ENCODE measurements at places on chromosomes 7 and 10.

DNA sequence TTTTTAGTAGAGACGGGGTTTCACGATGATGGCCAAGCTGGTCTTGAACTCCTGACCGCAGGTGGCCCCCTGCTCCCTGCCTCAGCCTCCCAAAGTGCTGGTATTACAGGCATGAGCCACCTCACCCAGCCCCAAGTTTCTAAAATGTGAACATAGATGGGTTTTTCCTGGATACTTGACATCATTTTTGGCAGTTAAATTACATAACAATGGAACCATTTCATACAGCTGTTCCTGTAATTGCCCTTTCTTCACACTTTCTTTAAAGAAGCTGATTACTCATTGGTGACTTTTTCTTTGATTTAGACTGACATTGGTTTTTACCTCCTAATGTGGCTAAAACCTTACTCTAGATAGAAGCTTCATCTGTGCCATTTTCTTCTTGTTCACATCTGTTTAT, 5.9 kb downstream of the ZKSCAN1 start:
- DNase-seq: no peak

DNA sequence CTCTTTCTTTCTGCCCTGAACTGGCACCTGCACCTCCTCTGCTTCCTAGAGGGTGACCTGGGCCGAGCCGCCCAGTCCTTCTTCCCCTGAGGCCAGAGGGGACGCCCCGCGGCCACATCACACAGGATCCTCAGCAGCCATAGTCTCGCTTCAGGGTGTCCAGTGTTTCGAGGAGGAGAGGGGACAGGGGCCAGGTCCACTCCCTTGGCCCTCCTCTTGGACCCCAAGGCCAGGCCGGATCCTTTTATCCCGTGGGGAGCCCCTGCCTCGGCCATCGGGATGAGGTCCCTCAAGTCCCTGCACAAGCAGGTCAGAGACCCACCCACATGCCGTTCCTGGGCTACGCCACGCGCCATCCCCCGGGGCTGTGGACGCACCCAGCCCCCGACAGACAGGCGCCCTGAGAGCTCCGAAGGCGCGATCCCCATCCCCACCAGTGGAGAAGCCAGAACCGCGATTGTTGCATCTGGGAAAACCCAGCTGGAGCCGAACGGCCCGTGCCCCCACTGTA, 3.6 kb downstream of the BHLHA15 start:
- no peak for DNase-seq

- DNase-seq: no peak
These were observed 128.6 kb upstream of the SLC26A5 start for GRCh38 chr7:103574576-103574975.

- DNase-seq: no peak
These were observed 5.9 kb upstream of the GDF10 start for GRCh38 chr10:47294057-47294456.

- DNase-seq: no peak
These were observed 130.0 kb downstream of the TES start for GRCh38 chr7:116340201-116340847.

DNA sequence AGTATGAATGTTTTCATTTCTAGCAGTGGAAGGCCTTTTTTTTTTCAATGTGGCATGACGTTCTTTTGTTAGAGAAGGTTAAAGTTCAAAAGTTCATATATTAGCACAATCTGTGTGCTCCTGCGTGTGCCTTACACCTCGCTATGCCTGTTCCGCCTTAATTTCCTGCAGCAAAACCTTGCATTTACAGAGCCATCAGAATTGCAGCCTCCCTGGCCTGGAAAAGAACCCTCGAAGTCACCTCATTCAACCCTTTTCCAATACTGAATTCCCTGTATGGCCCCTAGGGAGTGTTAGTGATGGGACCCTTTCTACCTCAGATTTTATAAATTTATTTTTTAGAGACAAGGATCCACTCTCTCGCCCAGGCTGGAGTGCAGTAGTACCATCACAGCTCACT, 103.5 kb upstream of the ZNF438 start:
- DNase-seq: no peak

DNA sequence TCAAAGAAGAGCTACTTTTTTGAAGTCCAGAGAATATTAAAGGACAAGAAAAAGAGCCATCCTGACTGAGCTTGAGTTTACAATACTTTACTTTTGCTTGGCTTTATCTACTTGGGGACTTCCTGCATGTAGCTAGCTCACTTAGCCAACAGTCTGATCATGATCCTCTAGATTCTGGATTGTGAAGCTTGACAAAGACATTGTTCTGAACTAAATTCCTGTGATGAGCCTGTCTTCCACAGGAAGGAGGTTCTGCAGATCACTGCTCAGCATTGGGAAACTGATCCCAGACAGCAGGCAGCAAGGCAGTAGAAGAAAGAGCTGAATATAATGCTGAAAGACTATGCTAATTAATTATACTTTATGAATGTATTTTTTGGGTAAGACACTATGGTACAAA, 296.4 kb downstream of the DGKB start:
- peak; percentile 2 for DNase-seq

DNA sequence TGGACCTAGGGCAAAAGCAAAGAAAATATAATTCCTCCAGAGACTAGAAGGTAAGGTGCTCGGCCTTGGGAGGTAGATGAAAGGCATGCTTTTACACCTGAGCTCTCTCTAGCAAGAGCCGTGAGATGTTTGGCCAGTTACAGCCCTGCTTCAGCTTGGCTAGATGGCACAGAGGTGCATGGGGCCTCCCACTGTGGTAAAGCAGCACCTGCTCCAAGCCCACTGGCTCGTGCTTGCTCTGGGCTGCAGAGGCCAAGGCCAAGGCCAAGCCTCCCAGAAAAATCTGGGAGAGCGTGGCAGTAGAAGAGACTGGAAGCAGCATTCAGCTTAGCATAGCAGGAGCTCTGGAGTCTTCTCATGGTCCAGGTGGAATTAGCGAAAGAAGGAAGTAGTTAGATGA, 31.0 kb upstream of the OPALIN start:
- no peak for DNase-seq

GRCh38 chr10:78532480-78533042, 498.9 kb downstream of the RPS24 start:
- DNase-seq: no peak

DNA sequence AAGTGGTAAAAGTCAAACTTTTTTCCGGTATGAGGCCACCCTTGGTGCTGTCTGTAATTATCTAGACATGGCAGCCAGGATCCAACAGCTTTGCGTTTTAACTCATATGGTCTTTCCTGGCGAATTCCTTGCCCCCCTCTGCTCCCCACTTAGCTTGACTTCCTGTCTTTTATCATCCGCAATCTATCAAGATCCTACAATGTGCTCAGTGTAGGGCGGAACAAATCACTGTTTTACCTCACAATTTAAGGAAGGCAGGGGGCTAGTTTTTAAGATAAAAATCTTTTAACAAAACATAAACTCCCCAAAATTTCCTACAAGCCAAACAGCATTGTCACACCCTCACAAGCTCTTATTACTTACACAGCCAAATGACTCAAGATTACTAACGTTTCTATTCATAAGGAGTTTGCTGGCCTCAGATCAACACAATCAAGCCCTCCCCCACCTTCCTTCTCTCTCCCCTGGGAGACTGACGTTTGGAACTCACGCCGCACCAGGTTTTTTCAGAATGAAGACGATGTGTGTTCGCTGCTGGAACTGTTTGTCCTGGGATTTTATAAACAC, 1.3 kb upstream of the CDK14 start:
- peak; percentile 80 for DNase-seq

GRCh38 chr7:157874870-157875229, 538.0 kb downstream of the DNAJB6 start:
- no peak for DNase-seq

- no peak for DNase-seq
These were observed 169.3 kb downstream of the SH3PXD2A start for GRCh38 chr10:103685880-103686669.

GRCh38 chr7:121139427-121139826, 150.9 kb downstream of the CPED1 start:
- no peak for DNase-seq

DNA sequence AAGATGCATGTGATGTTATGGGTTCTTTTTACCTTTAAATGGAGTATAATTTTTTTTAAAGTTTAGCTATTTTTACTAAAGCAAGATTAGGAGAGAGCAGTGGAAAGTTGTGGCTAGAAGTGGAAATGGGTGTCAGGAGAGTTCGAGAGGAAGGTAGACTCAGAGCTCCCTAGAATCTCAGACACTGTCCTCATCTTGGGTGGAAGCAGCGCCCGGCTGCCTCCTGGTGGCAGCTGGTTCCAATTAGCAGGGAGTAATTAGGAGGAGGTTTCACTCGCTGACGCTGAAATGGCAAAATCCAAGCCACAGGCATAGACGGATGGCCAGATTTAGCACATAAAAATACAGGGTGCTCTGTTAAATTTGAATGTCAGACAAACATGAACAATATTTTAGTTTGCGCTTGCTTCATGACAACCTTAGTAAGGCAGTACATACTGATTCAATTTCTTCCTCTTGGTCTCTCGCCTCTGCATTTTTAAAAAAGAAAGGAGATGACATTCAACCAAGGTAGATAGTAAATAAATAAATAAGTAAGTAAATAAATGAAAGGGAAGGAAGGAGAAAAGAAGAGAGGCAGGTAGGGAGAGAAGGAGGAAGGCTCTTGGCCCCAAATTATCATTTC, 58.5 kb downstream of the LGI1 start:
- no peak for DNase-seq

DNA sequence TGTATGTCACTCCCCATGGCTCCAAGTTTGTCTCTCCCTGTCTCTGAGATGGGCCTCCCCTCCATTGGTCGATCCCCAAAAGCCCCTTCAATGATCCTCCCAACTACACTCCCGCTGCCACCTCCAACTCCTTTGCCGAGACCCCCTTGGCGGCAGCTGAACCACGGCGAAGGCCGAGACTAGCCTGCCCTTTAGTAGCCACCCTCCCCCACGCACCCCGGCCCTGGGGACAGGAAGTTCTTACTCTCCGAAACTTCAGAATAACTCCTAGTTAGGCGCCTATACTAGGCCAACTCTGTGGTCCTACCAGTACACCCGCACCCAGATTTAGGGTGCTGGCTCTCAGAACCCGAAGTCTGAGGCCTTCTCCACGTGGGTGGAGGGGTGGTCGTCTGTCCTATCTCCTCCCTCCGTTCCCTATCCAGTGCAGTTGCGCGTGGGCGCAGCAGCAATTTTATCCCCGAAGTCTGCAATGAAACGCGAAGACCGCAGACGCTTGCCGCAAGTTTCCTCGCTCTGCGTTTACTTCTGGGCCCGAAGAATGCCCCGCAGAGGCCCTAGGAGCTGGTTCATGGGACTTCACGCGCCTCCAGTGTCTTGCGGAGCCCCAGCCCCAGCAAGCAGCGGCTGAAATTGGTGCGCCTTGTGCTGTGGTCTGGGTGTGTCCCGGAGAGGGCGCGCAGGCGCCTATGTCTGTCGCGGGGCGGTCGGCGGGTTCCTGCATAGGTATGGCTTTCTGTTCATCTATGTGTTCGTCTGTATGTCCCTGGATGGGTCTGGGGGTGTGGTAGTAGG, 82.6 kb upstream of the SLF2 start:
- DNase-seq: no peak

DNA sequence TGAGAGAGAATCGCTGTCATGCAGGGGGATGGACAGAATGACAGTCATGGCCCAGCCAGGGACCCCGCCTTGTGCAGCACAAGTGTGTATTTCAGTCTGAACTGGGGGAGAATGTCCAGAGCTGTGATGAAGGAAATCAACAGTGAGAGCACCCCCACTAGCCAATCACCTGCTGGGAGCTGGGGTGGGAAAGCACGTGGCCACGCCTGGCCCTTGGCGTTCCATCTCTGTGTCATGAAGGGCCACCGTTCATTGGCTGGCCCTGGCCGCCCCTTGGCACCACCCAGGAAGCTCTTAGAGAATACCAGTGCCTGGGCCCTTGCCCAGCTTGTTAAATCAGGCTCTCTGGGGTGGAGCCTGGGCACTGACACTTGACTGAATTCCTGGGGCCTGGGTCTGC, 22.8 kb downstream of the GRID1 start:
- no peak for DNase-seq

Data from iPS DF 19.7 (cell line).